ENCODE measurements at places on chromosomes 7 and 10.

DNA sequence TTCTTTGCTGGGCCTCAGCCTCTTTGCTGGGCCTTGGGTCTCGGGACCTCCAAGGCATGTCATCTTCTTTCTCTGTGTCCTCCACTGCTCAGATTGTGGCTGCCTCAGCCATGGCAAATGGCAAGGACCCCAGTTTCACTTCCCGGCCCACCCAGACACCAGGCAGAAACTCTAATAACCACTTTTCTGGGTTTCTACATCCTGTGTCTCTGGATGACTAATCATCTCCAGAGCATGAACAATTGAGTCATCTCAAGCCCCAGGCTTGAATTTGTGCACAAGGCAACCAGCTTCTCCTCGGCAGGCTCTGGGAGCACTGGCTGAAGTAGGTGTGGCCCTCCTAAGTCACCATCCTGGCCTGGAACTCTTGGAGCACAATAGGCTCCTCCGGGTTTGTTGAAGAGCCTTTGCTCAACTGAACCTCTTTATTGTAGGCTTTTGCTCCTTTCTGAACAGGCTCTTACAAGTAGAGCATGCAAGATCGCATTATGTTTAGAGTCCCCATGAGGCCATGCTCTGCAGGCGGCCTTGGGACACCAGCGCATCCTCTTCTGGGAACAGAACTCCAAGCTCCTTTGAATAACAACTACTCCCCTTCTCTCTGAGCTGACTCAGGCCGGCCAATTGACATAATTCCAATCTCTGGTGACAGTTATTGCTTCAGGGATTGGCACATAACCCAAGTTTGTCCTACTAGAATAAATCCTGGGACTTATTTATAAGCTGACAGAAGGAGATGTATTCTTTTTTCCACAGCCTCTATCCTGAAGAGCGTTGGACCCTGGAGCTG is 218.1 kb downstream of the WDR11 start:
- DNase-seq = no peak

GRCh38 chr10:89360157-89360556 is 17.7 kb upstream of the IFIT1B start:
- DNase-seq = no peak

DNA sequence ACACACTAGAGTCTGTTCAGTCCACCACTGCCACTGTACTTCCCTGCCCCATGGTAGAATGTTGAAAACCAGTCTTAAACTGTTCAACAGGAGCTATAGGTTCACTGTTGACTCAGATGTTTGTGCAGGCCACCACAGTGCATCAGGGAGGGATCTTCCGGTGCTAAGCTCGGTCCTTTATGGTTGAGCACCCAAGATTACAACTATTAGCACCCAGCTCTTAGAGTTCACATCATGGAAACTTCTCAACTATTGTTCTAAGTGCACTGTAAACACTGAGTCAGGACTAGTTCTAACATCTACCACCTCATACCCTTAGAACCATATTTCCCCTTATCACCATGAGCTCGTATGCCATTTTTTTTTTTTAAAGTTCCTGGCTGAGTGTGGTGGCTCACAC is 97.1 kb upstream of the MXI1 start:
- DNase-seq = no peak

DNA sequence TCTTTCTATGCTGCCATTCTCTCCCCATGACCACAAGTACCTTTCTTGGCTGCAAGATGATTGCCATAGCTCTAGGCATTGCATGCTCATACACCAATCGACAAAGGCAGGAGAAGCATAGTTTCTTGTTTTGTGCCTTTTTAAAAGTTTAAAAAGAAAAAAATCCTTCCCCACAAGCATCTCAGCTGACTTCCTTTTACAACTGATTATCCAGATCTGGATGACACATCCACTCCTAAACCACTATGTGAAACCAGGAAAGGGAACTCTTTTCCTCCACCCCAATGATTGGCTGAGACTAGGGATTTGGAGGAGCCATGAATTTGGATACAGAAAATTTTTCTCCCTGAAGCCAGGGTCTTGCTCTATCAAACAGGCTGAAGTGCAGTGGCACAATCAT is 14.5 kb upstream of the LRRC4 start:
- DNase-seq = no peak

DNA sequence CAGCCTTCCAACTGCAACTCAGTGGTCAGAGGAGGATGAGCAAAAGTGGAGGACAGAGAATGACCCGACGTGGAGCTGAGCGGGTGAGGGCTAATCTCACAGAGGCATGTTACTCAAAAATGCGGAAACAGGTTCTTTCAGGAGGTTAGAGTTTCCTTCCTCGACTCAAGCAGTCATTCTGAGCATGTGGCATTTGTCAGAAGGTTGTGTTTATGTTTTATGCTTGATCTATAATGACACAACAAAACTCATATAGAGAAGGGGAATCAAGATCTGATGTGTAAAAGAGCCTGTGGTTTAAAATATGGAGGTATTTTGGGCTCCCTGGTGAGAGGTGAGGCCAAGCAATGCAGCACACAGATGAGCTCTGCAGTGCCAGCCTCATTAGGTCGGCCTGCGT is 311.4 kb downstream of the ADARB2 start:
- DNase-seq = no peak

GRCh38 chr7:64183126-64183742 is 23.8 kb upstream of the ZNF735 start:
- DNase-seq = peak; percentile 43

GRCh38 chr7:36614959-36615358 is 109.3 kb downstream of the AOAH start:
- DNase-seq = no peak

DNA sequence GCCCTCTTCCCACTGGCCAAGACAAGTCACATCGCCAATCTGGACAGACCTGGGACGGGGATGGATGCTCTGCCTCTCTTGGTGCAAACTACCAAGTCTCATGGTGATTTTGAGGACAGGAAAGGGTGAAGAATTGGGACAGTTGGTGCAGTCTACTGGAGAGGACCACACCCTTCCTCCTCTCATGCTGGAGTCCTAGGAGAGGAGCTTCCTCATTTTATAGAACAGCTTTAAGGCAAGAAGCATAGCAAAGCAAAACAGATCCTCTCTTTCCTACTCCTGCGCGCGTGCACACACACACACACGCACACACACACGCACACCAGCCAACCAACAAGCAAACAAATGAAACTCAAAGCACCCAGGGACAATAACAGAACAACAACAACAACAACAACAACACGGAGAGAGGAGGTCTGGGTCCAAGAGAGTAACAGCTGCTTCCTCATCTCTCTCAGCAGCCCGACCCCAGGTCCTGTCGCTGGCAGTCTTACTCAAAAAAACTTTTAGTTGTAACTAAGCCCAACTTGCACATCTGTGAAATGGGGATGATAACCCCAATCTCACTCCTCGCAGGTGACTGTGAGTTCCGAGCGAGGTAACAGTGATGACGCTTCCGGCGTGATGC is 83.4 kb downstream of the TMEM178B start:
- no peak for DNase-seq

DNA sequence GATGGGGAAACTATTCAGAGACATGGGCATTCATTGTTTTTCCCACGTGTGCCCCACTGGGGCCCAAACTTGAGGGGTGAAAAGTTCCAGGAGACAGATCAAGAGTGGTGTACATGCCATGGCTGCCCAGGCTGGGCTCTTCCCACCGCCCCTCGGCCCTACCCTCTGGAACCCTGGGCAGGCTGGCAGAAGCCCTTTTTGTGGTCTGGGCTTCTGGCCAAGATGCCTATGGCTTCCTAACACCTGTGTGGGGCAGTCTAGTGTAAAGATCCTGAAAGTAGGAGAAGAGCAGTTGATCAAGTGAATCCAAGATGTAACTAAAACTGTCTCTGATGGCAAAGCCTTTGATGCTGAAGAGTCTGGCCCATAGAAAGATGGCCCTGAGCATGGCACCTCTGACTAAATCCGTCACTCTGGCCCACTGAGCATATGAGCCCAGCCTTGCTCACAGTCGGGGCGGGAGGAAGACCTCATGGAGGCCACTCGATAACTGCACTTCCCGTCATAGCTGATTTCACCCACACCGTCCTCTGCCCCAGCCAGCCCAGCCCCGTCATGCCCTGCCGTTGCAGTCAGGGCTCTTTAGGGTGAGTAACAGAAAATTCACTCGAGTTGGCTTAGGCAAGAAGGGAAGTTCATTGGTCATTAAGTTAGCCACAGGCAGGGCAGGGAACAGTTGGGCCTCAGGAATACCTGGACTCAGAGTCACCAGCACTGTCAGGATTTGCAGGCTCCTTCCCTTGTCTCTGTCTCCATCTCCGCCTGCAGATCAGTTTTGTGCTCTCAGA is 37.9 kb upstream of the MTPAP start:
- DNase-seq = no peak

DNA sequence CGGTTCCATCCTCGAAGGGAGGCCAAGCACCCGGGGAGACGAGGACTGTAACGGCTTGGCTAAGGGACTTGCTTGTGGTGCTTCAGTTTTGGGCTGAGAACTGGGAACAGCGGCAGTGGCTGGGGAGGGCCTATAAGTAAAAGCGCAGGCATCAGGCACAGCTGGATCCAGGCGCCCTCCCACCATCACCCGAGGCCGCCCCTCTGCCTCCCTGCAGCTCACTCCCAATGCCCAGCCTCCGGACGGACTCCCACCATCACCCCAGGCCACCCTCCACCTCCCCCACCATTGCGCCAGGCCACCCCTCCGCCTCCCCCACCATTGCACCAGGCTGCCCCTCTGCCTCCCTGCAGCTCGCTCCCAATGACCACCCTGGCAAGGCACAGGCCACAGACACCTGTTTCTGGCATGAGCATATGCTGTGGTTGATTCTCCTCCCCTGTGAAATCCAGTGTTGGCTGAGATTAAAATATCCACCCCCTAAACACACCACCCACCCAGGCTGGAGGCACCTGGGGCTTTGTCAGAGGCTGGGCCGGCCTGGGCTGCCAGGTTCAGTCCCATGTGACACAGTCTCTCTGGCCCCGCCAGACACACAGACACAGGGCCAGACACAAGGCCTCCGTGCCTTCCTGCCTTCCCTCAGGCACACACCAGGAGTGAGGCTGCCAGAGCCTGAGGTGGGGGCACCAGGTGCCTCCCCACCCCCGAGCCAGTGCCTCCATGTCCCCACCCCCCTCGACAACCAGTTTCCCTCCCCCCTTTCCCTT is 16.7 kb downstream of the MICALL2 start:
- no peak for DNase-seq

GRCh38 chr7:17516771-17517170 is 218.3 kb downstream of the AHR start:
- no peak for DNase-seq

DNA sequence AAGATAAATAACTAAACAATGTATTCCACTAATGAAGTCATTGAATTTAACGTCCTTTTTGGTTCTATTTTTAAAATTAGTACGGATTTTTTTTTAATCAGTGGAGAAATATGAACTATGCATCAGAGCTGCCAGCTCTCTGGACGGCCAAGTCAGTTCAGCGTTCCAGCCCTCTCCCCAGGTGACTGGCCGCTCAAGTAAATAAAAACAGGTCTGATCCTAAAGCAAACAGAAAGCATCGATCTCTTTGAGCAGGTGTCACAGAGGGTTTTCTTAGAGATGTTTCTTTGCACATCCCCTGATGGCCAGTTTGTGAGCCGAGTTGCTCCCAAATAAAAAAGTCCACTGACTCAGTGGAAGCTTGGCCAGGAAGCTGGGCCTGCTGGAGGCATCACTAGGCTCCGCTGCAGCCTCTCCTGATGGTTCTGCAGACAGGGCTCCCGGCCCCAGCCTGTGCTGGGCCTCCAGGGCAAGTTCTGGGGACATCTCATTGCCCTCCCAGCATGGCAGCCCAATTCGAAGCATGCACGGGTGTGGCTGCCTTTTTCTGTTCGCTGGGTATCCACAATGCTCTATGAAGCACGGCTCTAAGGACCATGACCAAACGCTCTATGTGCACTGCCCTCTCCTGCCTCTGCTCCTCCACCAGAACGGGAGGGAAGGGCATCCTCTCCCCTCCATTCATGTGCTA is 74.7 kb upstream of the PPP2R2D start:
- DNase-seq = no peak

GRCh38 chr10:51656503-51656902 is 42.9 kb downstream of the CSTF2T start:
- no peak for DNase-seq

GRCh38 chr7:55513868-55514267 is 58.4 kb downstream of the VOPP1 start:
- no peak for DNase-seq

GRCh38 chr7:148994576-148994975 is 33.7 kb downstream of the PDIA4 start:
- no peak for DNase-seq

DNA sequence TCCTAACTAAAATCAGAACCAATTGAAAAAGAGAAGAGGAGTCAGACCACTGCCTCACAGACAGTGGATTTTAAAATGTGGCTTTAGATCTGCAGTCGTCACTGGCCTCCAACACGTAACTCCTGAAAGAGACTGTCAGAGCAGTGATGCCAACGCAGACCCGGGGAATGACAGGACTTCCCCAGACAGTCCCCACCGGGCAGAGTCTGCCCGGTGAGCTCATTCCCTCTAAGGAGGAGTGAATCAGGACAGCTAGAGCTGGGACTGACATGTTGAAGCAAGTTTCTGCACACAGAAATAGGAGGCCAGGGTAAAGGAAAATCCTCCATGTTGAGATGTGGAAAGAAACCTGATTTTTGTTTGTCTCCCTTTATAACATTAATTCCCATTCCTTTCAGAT is 105.0 kb downstream of the TES start:
- DNase-seq = no peak

DNA sequence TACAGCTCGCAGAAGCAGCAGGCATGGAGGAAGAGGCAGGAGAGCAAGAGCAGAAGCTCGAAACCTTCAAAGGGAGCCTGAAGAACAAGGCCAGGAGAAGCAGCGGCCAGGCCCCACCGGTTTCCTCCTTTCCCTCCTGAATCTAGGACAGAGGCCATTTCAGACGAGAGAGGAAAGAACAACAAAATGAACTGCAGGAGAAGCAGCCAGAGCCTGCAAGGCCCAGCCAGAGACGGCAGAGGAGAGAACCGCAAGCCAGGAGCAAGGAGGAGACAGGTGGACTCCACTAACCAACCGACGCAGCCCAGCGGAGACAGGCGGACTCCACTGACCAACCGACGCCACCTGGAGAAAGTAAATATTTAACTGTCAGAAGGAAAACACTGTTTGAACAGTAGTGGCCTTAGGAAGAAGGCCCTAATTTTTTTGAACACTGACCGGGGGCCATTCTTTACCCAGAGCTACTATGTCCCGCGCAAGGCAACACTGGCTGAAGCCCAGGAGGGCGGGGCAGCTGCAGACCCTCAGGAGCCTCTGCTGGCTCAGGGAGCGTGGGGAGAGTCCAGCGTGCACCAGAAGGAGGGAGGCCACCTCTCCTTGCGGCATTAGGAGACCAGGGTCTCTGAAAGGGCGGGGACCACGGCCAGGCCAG is 559.2 kb downstream of the PTPRN2 start:
- DNase-seq = no peak

- no peak for DNase-seq
Measured at GRCh38 chr7:151676759-151677158, 157.1 kb upstream of the RHEB start.

All from CD4-positive, alpha-beta T cell treated with Interleukin-10 for 1 hour (primary cell).